ENCODE measurements at places on chromosomes 4 and X.
A peak's percentile ranks its signal among the peaks of the same experiment; 100 is the strongest.

GRCh38 chrX:48468693-48469691 is 1.1 kb downstream of the SLC38A5 start:
- DNase-seq, result no peak

- peak; percentile 56 for DNase-seq
Observed at GRCh38 chr4:30716158-30716557, 4.0 kb upstream of the PCDH7 start.

DNA sequence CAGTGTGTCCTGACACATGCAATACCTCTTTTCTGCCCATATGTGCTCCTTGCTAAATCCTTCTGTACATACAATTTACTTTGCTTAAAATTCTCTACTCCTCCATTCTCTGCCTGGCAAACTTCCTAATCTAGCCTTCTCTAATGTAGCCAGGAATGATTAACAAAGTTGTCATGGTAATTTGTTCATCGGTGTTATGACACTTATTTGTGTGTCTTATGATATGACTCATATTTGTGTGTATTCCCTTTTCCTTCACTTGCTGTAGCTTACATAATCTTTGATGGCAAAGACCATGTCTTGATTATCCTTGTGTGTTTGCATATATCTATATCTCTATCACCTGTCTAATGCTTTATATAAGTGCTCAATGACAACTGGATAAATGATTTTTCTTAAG is 133.3 kb downstream of the COL25A1 start:
- DNase-seq, result no peak

GRCh38 chr4:109942292-109942926 is 29.7 kb downstream of the EGF start:
- DNase-seq, result no peak

- DNase-seq, result peak; percentile 60
Observed at GRCh38 chr4:25993395-25994185, 79.6 kb downstream of the SMIM20 start.

- DNase-seq, result no peak
Observed at GRCh38 chrX:142978130-142978684, 47.5 kb upstream of the SPANXN4 start.

DNA sequence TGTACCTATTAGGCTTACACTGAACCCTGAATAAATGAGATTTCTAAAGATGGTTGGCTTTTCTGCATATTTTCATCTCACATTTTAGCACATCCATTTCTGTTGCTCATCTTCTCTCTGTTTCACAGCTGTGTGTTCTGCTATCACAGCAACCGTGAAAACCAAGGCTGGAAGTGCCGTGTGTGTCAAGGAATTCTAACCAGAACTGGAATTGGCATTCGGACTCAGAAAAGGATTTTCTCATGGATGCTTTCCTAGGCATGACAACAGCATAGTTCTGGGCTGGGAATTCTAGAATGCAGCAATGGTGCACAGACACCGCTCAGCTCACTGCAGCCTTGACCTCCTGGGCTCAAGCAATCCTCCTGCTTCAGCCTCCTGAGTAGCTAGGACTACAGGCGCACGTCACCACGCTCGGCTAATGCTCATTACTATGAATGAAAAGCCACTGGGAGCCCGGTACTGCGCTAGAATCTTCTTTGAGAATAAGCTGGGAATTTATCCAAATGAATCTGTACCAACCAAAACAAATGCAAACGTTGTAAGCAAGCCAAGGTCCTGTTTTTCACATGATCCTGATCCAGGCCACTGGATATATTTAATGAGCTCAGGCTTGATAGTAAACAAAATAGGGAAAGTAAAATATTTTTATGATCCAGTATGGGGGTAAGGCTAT is 105.2 kb downstream of the RBM47 start:
- DNase-seq, result no peak

DNA sequence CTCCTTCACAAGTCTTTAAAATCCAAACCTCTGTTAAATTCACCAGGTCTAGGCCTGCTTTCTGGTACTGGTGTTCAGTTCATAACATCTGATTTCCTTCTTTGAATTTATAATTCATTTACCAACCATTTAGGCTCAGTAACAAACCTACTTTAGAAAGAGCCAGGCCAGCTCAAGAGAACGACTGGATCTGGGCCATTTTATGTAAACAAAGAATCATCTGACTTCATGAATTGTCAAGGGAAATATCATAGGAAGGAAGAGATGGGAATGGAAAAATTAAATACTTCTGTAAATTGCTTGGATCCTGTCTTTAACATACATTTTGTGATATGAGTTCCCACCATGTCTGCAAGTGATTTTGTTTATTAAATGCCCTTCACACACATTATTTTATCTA is 36.5 kb downstream of the DCHS2 start:
- no peak for DNase-seq

- DNase-seq, result no peak
Observed at GRCh38 chrX:75327607-75328006, 53.7 kb downstream of the UPRT start.

DNA sequence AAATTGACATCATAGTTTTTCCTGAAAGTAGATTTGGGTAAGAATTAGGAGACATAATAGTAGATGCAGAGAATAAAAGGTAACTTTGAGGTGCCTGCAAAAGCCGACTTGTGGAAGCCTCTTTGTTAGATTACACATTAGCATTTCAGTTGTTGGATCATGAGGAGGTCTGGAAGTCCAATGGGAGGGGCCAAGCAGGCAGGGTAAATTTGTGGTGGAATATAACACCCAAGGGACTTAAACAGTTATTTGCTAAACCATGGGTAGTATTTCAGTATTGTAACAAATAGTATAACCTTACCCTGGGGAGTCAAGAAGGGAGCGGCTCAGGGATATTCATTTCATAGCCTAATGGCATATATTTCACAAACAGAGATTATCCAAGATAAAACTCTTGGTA is 810.7 kb upstream of the AMOT start:
- no peak for DNase-seq

DNA sequence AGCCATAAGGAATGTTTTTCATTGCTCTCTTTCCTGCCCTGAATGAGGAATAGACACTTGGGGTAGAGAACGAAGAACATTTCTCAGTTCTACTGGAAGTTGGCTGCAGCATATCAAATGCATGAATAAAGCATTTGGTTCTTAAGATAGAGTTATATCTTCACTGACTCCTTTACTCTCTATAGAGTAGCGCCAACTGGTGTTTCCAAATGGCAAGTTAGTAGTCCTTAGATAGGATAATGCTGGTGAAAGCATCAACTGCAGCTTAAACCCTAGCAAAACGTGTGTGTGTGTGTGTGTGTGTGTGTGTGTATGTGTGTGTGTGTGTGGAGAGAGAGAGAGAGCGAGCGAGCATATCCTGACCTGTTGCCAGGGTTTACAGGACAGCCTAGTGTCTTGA is 62.2 kb upstream of the FRMPD4 start:
- DNase-seq, result no peak

DNA sequence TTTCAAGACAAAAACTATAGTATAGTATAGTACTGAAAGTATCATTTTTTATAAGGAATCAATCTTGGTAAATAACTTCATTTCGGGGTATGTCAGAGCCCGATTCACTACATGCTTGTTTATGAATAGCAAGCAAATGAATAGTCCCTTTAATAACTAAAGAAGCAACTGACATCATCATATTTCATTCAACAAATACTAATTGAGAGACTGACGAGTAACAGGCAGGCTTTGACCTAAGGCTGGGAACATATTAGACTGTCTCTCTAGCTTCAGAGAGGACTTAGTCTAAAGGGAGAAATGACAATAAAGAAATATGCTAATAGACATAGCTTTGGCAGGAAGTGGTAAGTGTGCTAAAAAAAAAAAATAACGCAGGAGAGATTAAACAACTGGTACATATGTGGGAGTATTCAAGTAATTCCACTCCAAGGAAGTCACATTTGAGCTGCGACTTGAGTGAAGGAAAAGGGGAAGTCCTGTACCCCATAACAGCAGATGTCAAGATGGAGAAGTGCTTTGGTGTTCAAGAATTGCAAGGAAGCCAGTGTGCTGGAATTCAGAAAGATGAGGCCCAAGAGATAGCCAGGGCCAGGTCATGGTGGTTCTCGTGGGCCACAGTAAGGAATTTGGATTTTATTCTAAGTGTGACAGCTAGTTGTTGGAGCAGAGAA is 284.9 kb downstream of the FBXO8 start:
- DNase-seq, result no peak

- DNase-seq, result no peak
Observed at GRCh38 chr4:132003593-132003992, 1145.5 kb upstream of the PCDH10 start.

DNA sequence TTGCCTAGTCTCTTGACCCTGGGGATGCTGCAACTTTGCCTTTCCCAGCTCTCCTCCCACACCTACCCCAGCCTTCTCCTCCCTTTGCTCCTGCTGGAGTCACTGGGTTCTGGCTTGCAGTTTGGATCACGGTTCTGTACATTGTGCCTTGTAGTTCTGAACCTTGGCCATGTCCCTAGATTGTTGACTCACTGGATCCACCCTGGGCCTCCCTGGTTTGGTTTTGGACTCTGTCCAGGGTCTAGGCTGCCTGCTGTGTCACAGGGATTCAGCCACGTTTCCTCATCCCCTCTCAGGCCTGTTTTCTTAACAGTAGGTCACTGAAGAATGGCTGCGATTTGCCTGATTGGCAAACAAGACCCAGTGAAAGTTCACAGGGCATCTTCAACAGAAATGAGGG is 11.5 kb upstream of the GABRE start:
- DNase-seq, result no peak

DNA sequence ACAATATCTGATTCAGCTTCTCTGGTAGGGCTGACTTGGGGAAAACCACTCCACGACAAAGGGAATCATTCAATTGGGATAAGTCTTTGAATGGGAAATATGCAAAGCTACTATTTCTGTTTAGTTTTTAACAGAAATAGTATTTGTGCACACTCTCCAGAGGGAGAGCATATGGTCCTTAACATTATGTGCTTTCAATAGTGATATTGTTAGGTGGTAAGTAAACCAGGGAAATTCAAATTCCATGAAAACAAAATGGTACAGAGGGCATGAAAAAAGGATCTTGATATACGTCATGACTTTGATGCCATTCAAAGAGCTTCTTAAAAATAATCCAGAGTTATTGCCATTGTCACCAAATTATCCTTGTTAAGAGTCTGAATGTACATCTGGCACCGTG is 47.1 kb upstream of the CITED1 start:
- DNase-seq, result no peak

- DNase-seq, result no peak
Observed at GRCh38 chrX:68115371-68115770, 317.9 kb downstream of the OPHN1 start.

GRCh38 chr4:1595789-1596325 is 88.3 kb downstream of the FAM53A start:
- DNase-seq, result no peak

DNA sequence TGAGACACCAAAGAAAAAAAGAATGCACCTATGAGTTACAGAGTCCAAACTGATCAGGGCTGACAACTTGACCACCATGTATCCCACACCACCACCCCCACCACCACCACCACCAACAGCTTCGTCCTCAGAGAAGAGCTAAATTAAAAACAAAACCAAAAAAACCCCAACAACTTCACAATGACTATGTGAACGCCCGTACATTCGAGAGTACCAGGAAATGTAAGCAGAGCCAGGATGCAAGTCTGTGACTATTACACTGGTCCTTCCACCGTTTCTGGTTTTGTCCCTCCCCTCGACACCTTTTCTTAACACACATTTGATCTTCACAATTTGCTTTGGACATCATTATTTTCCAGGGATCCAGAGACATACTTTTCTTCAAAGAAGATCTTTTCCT is 51.0 kb downstream of the WFS1 start:
- DNase-seq, result no peak

- no peak for DNase-seq
Observed at GRCh38 chr4:10982305-10982704, 297.7 kb upstream of the CLNK start.

DNA sequence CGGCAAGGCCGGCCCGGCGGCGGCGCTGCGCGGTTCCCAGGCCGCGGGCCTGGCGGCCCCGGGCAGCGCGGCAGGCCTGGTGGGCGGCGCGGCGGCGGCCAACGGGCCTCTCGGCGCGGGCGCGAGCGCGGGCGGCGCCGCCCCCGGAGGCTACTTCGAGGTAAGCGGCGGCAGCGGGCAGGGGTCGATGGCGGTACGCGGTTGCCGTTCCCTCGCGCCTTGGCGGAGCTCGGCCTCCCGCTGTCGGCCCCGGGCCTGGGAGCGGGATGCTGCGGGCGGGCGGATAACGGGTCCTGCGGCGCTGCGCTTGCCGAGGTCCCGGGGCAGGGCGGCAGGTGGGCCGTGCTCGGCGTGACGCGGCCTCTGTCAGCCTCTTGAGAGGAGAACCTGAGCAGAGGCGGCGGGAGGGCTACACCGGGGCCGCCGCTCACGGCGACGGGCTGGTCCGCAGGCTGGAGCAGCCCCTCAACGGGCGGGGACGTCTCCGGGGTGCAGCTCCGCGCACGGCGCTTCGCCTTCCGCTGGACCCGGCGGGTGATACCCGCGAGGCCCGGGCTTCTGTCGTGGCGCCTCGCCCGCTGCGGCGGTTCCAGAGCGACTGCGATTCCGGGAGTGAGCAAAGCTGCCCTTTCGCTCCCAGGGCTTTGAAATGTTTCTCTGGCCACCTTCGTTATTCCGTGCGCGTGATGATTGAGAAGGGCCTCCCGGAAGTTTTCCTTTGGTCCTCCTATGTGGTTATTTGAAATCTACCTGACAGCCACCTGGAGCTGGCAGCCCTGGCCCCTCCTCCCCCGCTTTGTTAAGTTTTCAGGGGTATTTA is 774 bp downstream of the FAM193A start:
- peak; percentile 67 for DNase-seq

- DNase-seq, result peak; percentile 32
Observed at GRCh38 chr4:81807386-81807785, 335.7 kb upstream of the RASGEF1B start.

DNA sequence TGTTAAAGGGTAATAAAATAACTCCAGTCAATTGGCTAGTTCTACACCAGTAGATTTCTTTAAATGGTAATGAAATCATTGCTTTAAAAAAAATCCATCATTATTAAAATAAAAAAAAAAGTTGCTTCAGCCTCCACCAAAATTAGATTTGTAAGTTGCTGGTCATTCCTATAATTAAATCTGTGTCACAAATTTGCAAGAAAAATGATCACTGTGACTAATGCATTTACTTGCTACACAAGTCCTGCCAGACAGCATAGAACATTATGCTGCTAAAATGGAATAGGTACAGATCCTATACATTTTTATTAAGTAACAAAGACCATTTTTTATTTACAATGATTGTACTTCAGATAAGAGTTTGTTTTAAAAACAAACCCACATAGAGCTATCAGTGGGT is 85.8 kb downstream of the SLC10A7 start:
- no peak for DNase-seq

DNA sequence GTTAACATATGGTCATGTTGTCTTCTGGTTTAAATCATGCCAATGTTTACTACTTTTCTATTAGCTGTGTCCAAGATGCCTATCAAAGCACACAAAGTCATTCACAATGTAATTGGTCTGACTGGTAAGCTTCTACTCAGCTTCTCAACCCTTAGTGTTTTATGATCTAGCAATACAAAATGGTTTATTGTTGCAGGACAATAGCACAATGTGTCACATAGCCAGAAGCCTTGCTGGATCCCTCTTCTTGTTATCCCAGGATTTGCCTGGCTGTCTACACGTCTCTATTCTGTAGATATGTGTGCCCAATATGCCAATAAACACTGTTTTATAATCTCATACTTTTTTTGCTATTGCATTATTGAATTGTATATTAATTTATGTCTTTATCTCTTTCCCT is 1111.0 kb upstream of the AGA start:
- no peak for DNase-seq

- no peak for DNase-seq
Observed at GRCh38 chr4:74408639-74409038, 36.3 kb upstream of the AREG start.

GRCh38 chr4:127641524-127641923 is 8.8 kb downstream of the INTU start:
- no peak for DNase-seq
